ENCODE measurements at places on chromosomes 12 and 14.

DNA sequence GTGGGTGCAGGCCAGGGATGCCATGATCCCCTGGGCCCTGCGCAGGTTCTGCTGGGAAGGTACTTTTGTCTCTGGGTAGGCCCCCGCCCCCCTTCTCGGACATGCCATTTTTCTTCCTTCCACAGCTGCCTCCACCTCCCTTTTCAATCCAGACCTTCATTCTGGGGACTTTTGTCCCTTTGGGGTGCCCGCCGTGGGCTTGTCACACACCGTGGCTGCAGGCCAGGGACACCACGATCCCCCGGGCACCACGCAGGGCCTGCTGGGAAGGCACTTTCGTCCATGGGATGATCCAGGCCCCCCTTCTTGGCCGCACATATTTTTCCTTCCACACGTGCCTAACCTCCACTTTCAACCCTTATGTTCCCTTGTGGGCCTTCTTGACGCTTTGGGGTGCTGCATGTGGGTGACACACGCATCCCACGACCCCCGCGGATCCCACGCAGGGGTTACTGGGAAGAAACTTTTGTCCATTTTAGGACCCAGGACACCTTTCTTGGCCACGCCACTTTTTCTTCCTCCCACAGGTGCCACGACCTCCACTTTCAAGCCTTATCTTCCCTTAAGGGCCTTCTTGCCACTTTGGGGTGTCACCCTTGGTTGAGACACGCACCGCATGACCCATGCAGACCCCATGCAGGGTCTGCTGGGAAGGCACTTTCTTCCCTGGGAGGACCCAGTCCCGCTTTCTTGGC lies 272.5 kb downstream of the ALG10 start:
- DNase-seq = no peak

DNA sequence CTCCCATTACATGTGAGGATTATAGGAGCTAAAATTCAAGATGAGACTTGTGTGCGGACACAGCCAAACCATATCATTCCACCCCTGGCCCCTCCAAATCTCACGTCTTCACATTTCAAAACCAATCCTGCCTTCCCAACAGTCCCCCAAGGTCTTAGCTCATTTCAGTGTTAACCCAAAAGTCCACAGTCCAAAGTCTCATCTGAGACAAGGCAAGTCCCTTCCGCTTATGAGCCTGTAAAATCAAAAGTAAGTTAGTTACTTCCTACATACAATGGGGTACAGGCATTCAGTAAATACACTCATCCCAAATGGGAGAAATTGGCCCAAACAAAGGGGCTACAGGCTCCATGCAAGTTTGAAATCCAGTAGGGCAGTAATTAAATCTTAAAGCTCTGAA lies 76.1 kb downstream of the CRADD start:
- no peak for DNase-seq

DNA sequence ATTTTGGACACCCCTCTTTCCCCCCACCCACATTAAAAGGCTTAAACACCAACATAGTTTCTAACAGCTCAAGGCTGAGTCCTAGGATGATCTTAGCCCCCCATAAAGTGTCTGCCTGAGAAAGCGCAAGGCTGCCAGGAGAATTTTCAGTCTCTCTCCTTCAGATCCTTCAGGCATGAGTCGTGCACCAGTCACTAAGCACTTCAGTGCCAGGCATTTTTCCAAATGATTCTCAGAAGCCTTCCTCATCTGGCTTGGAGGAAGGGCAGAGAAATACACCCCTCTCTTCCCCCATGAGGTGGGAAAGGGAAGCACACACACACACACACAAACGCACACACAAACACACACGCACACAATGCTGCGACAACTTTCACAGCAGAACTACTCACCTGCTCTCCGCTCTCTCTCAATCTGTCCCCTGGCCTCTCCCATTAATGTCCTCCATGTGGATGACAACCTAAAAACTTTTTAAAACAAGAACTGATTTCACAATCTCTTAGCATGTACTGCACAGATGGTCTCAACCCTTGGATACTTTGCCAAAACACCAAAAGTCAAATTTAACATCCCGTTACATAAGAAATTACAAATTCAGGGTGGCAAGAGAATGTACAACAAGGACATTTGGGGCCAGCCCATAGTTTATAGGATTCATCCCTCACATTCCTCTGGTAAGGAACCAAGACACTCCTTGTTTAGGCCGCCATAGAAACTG lies 49.8 kb downstream of the CKAP4 start:
- no peak for DNase-seq

DNA sequence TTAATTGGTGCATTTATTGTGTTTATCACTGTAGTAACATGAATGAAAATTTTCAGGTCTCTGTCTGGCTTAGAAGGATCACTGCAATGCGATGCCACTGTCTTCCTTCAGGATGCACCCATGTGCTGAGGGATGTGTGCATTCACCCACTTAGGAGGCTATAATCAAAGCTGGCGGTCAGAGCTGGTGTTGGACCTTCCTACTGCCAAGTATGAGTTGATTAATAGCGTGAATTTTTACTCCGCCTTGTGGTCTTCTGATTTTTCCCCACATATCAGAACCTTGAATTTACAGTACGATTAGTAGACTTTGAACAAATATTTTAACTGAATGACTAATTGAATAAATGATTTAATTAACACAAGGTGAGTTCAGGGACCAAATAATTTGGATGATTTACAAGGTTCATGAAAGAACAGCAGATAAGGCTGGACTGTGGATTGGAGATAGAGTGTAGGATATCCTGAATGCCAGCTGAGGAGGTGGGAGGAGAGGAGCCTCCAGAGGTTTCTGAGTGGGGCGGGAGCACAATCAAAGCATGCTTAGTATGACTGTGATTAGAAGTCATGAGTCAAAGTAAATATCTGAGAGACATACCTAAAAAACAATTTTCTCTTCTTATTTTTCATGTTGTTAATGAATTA lies 50.1 kb downstream of the RERG start:
- DNase-seq = no peak

GRCh38 chr14:28412077-28412476 lies 354.5 kb upstream of the FOXG1 start:
- no peak for DNase-seq

DNA sequence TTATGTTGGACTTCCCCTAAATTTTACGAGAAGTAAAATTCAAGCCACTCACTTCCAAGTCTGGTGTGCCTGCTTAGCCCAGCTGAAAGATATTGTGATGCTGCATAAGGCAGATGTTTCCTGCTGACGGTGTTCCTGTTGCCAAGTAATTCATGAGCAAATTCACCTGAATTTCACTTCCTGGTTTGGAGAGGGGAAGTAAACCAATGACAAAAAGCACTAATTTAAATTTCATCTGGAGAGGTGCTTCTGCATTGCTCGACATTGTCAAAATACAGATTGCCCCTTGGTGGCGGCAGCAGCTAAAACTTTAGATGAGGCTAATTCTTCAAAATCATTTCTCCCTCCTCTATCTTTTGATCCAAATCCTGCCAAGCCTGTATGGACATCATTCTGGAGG lies 281.1 kb downstream of the AACS start:
- no peak for DNase-seq

- DNase-seq = no peak
These were observed 5.0 kb downstream of the CCND2 start for GRCh38 chr12:4278329-4279197.

GRCh38 chr12:39123580-39124253 lies 218.3 kb upstream of the CPNE8 start:
- DNase-seq = no peak
